Activated naive CD8-positive, alpha-beta T cell treated with anti-CD3 and anti-CD28 coated beads for 36 hours (primary cell): ENCODE measurements at places on chromosomes 5 and 9.

DNA sequence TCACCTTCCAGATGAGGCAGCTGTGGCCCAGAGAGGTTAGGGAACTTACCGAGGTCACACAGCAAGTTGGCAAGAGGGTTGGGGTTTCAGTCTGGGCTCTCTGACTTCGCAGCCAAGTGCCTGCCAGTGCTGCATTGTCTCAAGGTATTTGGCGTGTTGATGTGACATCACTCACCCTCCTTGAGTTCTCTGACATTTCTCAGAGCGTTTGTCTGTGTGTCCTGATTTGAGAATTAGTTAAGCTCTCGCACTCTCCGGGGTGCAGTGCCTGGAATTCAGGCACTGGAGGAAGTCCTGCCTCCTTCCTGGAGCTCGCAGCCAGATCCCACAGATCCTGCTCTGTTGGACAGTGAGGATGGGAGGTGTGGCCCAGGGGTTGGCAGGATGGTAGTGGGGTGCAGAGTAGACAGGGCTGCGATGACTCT, 25.7 kb downstream of the WWC1 start:
- no peak for DNase-seq

- peaks cover 4% of the 10 kb centered on the region for H3K36me3 ChIP-seq
- no peaks in the 10 kb centered on the region for H3K27me3 ChIP-seq
- no peak for DNase-seq
- H3K4me1 ChIP-seq, result peaks cover 13% of the 10 kb centered on the region
- no peak overlapping the region for H3K27ac ChIP-seq
These were observed 5.6 kb downstream of the EDF1 start for GRCh38 chr9:136860529-136860928.

DNA sequence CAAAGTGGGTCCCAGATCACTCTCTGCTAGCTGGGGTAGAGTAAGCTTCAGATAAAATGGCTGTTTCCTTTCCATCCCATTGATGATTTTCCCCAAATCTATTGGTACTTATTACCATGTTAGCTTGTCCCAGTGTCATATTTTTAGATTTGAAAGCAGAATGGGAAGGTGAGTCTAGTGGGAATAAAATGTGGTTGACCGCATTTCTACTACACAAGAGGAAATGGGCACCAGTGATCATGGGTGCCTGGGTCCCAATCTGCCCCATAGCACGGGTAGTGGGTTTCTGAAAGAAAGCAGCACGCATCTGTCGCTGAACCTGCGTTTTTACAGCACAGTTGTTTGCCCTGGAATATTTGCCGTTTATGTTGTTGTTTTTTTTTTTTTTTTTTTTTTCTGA, 20.1 kb downstream of the DAPK1 start:
- H3K27me3 ChIP-seq, result peaks cover 14% of the 10 kb centered on the region
- no peaks in the 10 kb centered on the region for H3K36me3 ChIP-seq
- H3K4me3 ChIP-seq, result no peak overlapping the region
- no peak overlapping the region for H3K27ac ChIP-seq

DNA sequence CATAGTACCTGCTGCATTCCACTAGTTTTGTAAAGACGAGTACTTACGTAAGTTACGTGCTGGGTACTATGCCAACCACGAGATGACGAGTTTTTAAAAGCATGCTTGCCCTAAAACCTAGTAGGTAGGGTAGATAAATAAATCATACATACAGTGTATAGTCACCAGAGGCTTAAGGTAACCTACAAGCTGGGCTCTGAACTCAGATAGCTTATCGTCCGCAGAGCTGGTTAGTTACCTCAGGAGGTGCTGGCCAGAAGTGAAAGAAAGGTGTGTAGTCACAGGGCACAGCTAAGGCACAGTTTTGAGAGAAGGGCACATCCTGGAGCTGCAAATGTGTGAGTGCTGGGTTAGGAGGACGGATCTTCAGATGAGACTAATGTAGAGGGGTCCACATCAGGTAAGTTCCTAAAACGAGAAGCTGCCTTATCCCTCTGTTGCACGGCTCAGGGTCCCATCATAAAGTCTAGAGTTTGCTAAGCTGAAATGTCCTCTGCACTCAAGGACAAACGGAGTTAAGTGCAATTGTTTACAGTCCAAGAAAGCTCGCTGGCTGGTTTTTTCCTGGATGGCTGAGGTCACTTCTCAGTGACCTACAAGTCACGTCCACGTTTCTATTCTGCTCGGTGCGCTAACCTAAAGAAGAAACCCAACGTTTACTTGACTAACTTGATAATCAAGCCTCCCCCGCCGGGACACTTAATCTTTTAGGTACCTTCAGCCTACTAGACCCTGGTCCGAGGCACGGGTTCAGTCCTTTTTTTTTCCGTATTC, 1.1 kb upstream of the SNX24 start:
- peaks cover 5% of the 10 kb centered on the region for H3K27me3 ChIP-seq
- H3K27ac ChIP-seq, result no peak overlapping the region
- H3K4me3 ChIP-seq, result peak overlapping the region; percentile 82
- peaks cover 15% of the 10 kb centered on the region for H3K4me1 ChIP-seq

DNA sequence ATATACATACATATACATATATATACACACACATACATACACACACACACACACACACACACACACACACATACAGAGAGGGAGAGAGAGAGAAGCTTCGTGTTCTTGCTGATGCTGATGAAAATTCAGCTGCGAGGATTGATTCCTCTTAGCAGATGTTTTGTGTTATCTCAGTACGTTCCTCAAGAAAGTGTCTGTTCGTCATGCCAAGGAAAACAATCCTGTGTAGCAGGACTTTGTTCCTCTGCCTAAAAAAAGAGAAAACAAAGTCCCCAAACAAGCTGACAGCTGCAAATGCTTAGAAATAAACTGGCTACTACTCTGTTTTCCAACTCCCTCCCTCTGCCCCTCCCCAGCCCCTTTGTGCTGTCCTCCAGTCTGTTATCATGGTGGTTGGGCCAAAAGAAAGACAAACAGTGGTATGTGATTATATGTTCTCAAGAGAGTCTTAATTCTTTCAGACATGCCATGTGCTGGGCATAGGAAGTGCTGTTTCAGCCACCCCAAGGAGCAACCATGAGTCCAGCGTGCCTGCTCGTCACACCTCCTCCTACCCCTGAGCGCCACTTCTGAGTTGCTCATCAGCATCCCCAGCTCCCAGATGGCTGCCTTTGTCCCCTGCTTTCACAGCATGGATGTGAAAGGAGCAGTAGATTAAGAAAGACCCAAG, 71.5 kb upstream of the EQTN start:
- no peak overlapping the region for H3K27ac ChIP-seq
- no peaks in the 10 kb centered on the region for H3K36me3 ChIP-seq

DNA sequence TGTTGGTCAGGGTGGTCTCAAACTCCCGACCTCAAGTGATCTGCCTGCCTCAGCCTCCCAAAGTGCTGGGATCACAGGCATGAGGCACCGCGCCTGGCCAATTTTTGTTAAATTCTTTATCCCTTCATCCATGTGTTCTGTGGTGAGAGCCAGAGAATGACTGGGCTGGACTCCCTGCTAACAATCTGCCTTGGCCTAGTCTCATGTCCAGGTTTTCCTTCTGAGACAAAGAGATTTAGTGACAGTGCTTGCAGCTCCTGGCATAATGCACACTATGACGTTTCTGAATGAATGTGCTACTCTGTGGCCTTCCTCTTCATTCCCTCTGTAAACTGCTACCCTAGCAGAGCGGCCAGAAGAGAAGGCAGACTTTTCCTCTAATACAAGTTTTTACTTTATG, 79.3 kb downstream of the FOXD1 start:
- no peak for DNase-seq
- no peak overlapping the region for H3K4me3 ChIP-seq
- H3K27ac ChIP-seq, result no peak overlapping the region

- H3K36me3 ChIP-seq, result no peaks in the 10 kb centered on the region
- H3K4me3 ChIP-seq, result no peak overlapping the region
- H3K27ac ChIP-seq, result no peak overlapping the region
- peaks cover 30% of the 10 kb centered on the region for H3K27me3 ChIP-seq
- DNase-seq, result no peak
These were observed 256.5 kb upstream of the CLINT1 start for GRCh38 chr5:158115468-158115867.

DNA sequence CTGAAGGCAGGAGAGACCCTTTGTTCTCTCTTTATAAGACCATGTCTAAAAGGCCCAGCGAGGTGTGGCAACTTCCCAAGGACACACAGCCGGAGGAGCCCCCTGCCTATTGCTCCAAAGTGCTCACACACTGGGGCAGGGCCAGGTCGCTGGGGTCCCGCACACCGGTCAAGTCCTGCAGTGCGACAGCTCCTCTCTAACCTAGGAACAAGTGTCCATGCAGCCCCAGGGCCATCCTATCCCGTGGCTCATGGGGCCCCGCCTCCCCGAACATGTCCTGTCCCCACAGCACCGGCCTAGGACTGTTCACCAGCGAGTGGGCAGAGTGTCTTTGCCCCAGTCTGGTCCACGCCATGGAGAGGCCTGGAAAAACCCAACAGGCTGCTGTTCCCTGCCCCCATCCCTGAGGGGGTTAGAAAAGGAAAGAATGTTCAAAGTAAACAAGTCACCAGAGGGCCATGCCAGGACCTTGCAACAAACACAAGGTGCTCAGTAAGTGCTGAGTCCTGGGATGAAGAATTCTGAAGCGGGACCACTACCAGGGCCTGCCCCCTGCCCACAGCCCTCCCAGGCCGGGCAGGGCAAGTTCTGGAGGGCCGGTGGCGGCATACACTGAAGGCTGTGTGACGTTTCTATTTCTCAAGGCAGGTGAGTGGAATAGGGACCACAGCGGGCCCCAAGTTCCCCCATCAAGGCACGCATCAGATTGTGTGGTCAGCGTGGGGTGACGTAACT, 938 bp downstream of the NINJ1 start:
- DNase-seq, result no peak
- H3K27ac ChIP-seq, result peak overlapping the region; percentile 94
- H3K4me1 ChIP-seq, result peaks cover 54% of the 10 kb centered on the region
- no peaks in the 10 kb centered on the region for H3K27me3 ChIP-seq
- peak overlapping the region; percentile 91 for H3K4me3 ChIP-seq
- H3K36me3 ChIP-seq, result peaks cover 9% of the 10 kb centered on the region

DNA sequence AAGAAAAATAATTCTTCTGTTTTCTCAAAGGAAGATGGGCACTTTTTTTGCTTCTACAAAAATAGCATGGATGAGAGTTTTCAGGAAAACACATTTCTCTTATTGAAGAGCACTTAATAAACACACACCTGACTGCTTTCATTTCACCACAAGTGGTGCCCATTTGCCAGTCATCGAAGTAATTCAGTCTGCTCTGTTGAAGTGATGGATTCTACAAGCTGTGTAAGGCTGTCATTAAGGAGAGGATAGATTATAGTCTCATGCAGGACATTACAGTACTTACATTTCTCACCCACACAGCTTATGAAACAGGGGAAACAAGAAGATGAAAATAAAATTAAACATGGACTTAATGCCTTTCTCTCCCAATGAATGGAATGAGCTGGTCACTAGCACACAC, 165.2 kb downstream of the NR2F1-AS1 start:
- no peak overlapping the region for H3K4me3 ChIP-seq
- H3K27me3 ChIP-seq, result peaks cover 7% of the 10 kb centered on the region
- H3K27ac ChIP-seq, result no peak overlapping the region
- DNase-seq, result no peak
- H3K36me3 ChIP-seq, result no peaks in the 10 kb centered on the region

- no peak overlapping the region for H3K27ac ChIP-seq
- H3K36me3 ChIP-seq, result peaks cover 4% of the 10 kb centered on the region
- no peak for DNase-seq
- H3K4me1 ChIP-seq, result peaks cover 2% of the 10 kb centered on the region
- peak overlapping the region; percentile 68 for H3K4me3 ChIP-seq
These were observed 694 bp upstream of the UAP1L1 start for GRCh38 chr9:137076636-137077009.

DNA sequence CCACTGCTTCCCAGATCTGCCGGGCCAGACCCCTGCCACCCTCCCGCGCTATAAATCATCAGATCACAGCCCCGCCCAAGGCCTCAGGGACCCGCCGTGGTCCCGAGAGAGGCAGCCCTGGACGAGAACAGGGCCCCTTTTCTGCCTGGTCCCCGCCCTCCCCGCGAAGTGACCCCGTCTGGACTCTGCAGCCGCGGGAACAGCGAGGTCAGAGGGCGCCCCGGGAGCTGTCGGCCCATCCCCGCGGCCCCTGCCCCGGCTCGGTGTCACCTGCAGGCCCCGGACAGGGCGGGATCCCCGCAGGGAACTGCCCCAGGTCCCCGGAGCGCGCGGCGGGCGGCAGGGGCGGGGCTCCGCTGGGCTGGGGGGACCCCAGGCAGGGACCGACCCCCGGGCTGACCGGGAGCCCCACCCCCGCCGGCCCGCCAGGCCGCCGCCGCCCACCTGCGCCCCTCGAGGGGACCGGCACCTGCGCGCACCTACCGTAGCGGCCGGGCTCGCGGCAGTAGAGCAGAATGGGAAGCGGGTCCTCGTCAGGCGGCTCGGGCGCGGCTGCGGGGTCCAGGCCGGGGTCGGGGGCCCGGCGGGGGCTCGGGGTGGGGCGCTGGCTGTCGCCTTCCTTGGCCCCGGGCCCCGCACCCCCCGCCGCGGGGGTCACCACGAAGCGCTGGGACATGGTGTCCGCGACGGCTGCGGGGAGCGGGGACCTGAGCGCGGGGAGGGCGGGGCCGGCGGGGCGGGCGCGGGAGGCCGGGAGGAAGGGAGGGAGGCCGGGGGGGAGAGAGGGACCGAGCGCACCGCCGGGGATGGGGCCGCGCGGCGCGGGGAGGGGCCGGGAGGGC, 43.5 kb upstream of the SLC12A7 start:
- H3K27ac ChIP-seq, result no peak overlapping the region
- peaks cover 35% of the 10 kb centered on the region for H3K27me3 ChIP-seq

- H3K27me3 ChIP-seq, result no peaks in the 10 kb centered on the region
- H3K4me3 ChIP-seq, result no peak overlapping the region
These were observed 11.6 kb downstream of the ABL1 start for GRCh38 chr9:130846487-130847305.

GRCh38 chr9:114098021-114098935, 814 bp downstream of the KIF12 start:
- H3K27ac ChIP-seq, result no peak overlapping the region
- H3K4me1 ChIP-seq, result peaks cover 6% of the 10 kb centered on the region
- no peak overlapping the region for H3K4me3 ChIP-seq
- peaks cover 60% of the 10 kb centered on the region for H3K27me3 ChIP-seq
- DNase-seq, result peak; percentile 35

DNA sequence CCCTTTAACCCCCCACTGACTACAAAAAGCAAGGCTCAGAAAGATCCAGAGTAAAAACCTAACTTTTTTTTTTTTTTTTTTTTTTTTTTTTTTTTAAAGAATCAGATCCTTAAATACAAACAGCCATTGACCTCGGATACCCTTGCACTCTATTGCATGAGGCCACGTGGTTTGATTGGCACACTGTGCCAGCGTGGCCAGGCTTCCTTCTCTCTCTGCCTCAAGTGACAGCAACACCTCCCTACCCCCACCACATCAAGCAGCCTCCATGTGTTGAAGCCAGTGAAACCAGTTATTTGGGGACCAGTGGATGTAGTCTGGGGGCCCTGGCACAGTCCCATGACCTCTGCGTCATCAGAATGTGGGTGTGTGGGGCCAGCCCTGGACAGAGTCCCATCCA, 71.4 kb downstream of the OTULIN start:
- no peak overlapping the region for H3K27ac ChIP-seq
- no peak for DNase-seq
- peaks cover 4% of the 10 kb centered on the region for H3K36me3 ChIP-seq
- no peaks in the 10 kb centered on the region for H3K27me3 ChIP-seq
- no peaks in the 10 kb centered on the region for H3K4me1 ChIP-seq
- H3K4me3 ChIP-seq, result no peak overlapping the region
